HTR-8/SVneo (cell line): ENCODE measurements at places on chromosomes 6 and 20.

DNA sequence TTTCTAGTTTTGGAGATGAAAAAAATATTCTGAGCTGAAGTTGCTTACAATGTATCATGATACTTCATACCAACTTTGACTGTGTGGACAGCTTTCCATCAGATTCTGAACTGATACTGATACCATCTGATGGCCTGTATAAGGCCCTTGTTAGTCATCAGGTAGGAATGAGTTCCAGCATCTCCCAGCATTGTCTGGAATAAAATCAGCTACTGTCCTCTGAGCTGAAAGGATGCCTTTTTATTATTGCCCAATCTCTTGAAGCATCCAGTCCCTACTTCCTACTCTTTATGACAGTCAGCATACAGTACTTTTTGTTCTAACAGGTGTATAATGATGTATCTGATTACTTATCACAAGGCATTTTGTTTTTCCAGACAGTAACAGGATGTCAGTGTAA lies 70.6 kb upstream of the EYA4 start:
- DNase-seq = no peak

DNA sequence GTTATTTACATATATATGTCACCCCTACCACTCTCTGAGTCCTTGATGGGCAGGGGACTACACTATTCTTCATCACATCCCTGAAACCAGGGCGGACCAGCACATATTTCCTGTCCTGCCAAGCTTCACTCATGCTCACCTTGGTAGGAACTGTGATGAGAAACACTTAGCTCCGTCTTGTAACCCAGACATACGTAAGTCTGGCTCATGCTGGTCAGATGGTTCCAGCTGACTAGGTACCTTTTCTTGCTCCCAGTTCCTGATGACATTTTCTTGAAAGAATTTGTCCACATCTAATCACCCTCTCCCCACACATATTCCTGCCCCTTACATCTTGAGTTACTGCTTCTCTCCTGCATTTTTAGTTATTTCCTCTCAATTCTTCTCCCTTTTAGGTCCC lies 122.2 kb upstream of the MYLIP start:
- no peak for DNase-seq

- DNase-seq = no peak
Observed at GRCh38 chr20:36004045-36004444, 35.7 kb downstream of the CNBD2 start.

DNA sequence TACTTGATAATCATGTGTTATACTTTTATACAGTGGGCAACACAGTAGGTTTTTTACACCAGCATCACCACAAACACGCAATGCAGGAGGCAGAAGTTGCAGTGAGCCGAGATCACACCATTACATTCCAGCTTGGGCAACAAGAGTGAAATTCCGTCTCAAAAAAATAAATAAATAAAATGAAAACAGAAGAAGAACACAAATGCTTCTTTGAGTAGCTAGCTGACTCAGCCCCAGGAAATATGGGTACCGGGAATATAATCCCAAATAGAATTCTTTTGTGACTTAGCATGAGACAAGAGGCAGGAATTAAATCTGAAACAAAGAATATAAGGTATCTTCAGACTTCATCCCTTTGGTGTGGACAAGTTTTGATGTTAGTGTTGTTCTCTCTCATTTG lies 164.2 kb upstream of the ATXN1 start:
- no peak for DNase-seq

GRCh38 chr6:106884576-106884975 lies 90.0 kb downstream of the CD24 start:
- DNase-seq = no peak

DNA sequence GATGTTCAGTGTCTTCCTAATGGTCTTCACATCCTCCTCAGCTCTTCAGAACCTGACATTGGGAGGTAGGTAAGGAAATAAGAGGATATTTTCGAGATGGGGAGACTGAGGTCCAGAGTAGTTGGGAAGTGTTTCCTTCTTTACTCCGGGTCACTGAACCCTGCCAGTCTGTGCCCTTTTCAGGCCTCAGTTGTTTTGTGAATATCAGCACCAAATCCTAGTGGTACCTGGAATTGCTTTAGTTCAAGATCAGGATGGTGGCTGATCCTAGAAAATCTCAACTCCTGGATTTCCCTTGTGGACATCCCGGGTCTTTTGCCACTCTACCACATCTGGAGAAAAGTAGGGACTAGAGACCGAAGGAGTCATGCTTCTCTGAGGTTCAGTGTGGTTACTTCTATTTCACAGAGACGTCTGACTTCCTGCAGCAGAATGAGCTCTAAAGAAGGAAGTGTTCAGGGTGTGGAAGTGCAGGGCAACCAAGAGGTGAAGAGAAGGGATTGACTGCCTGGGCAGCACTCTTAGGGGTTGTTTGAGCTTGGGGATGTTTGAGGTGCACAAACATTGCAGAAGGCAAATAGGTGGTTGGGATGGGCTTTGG lies 995 bp downstream of the STK4 start:
- no peak for DNase-seq

DNA sequence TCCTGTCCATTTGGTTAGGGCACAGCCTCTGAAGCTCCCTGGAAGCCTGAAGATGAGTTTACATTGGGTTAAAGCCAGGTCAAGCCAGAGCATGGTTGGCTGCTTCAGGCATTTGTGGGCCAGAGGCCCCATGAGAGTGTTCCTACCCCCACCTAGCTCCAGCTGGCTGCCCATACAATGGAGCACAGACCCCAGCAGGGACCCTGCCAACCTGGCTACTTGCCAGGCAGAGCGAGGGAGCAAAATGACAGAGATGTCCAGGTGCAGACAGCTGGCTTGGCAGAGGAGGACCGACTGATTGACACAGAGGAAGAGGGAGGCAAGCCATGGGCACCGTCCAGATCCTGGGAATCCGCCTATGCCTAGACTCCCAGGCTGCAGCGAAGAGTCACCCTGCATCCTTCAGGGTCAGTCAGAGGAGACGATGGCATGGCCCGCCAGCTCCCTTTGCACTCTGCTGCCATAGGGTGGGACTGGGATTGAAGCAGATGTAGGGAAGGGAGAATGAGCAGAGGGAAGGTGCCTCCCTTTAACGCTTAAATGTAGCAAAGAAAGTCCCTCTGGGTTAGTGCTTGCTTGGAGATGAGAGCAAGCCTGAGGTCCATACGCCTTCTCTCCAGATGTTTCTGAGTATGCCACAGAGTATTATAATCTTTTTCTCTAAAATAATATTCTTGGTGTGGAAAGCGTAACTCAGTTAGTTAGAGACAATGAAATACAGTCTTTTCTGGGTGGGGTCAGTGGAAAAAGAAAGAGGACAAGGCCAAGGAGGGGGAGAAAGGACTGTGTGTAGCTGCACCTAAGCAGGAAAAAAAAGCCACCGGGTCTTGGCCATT lies 77.6 kb upstream of the FYN start:
- DNase-seq = no peak

GRCh38 chr6:109091314-109092024 lies 3.2 kb downstream of the SESN1 start:
- DNase-seq = no peak

- DNase-seq = no peak
Observed at GRCh38 chr6:22298475-22298890, 1.6 kb upstream of the PRL start.

DNA sequence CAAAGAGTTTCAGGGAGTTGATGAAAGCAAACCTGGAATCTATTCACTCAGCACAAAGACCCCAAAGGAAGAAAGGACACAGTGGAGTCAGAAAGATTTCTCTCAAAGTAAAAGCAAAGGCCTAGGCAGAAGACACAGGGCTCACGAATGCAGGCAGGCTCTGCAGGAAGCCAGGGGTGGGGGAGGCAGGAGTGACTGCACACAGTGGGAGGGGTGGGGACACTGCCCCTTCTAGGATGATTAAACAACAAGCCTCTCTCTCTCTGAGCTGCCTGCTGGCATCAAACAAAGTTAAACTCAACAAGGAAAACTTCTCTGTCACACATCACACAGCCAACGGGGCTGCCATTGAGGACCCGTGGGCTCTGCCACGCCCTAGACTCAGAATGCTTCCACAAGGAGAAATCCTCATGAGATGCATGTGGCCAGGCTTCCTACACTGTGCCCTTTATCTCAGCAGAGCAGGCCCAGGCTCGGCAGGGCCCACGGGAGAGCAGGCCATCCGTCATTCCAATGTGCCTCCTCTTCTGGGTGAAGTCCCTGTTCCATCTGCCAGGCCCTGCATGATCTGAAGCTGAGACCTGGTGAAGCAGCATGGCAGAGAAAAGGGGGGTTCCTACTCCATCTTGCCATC lies 70.1 kb downstream of the RAMACL start:
- no peak for DNase-seq

- DNase-seq = peak; percentile 83
Observed at GRCh38 chr20:62921119-62921687, 5.1 kb downstream of the DIDO1 start.

DNA sequence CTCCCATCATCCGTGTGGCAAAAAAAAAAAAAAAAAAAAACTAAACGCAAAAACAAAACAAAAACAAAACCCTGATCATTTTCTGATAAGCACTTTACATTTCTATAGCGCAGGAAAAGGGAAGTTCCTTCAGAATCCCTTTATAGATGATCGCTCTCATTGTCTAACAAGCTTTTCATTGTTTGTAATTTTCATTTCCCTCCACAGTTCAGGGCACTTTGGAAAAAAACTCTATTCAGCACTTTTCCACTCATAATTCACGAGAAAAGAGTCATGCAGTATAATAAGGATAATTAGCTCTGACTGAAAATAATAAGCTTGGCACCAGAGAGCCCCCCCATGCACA lies 89.4 kb upstream of the ATXN1 start:
- no peak for DNase-seq

GRCh38 chr20:44650771-44651433 lies 597 bp downstream of the ADA start:
- DNase-seq = no peak

DNA sequence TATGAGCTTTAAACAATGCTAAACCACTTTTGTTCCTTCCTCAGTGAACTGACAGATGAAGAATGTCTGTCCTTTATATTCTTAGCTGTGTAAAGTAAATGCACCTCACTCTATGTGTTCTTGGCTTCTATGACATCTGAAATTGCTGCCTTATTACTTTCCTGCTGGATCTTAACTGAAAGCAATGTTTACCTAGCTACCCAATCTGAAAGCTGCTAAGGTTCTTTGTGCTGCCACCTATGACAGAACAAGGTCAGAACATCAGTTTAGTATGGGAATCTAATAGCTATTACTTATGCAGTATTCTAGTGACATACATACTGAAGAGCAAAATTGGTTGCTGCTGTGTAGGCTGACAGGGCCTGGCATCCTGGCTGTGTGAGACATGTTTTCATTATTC lies 444.1 kb downstream of the KHDRBS2 start:
- no peak for DNase-seq

DNA sequence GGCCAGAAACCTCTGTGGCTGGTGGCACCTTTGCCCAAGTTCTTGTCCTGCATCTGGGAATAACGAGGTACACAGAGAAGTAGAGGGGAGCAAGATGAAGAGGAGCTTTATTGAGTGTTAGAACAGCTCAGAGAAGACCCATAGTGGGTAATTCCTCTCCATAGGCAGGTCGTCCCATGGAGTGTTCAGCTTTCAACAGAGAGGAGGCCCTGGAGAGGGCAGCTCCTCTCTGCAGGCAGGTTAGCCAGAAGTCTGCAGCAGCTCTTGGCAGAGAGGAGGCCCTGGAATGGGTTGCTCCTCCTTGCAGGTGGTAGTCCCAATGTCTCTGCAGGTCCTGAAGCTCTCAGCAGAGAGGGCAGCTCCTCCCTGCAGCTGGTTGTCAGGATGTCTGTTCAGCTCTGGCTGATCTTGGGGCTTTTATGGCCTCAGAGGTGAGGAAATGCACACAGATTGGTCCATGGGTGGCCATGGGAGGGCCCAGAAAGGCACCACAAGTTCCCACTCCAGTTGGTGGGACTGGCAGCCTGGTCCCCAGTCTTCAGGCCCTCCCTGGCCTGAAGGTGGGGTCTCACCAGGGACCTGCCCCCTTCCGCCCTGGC lies 89.0 kb downstream of the IPCEF1 start:
- DNase-seq = no peak

DNA sequence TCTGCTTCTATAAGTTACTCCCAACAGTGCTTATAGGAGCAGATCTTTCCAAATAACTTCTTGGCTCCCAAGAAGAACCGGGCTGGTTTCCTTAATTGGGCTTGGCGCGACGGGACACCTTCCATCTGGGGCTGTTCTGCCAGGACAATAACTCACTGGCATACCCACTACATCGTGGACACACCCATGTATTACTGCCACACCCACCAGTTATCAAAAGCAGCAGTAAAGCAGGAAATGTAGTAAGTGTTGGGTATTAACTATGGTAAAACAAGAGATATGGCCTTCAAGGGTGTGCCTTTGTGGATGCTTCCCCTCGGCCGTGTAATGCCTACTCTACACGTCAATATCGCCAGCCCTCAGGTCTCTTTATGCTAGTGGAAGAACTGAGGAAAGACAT lies 24.7 kb downstream of the CNKSR3 start:
- DNase-seq = no peak

GRCh38 chr20:37365760-37366638 lies 20.1 kb downstream of the SRC start:
- no peak for DNase-seq

DNA sequence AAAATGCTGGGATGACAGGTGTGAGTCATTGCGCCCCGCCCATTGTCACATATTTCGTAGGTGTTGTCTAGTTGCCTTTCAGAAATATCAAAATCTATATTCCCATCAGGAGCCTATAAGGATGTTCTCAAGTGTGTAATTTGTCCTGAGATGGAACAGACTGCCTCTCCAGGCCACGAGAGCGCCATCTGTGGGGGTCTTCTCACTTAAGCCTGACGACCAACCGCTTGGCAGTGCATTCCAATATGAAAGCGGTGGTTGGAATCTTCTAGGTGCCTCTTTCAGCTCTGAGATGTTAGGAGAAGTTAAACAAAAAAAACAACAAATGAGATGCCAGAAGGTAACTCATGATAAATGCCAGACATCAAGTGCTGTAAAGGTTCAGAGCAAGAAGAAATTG lies 488.5 kb downstream of the QKI start:
- no peak for DNase-seq

- no peak for DNase-seq
Observed at GRCh38 chr6:155654474-155654873, 198.8 kb upstream of the NOX3 start.

DNA sequence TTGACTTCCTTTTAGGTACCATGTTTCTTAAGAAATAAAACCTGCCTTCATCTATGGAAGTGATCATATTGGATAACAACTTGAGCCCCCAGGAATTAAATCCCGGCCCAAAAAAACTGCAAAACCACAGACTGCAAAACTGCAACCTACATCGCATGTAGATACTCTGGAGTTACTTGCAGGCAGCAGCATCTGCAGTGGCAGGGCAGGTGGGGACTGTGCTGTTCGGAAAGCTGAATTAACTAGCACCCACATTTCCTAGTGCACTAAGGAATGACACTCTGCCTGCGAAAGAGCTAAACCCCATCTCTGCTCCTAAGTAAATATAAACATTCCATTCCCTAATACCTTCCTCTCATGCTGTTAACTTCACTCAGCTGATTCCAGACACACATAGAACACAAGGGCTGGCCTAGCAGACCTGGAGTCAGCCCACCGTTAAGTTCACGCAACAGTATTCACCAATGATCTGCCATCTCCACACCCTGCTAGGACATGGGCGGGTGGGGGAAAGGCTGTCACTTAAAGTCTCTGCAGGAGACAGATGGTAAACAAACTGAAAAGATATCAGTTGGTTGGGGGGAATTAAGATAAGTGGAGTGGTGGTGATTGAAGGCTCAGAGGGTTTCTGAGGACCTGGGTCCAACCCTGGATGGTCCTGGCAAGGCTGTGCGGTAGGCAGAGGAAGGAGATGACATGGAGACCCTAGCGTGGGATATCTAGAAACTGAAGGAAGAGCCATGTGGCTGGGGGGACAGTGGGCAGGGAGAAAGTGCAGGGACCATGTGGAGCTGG lies 128.4 kb downstream of the SYCP2 start:
- no peak for DNase-seq

- no peak for DNase-seq
Observed at GRCh38 chr6:39322306-39322850, at the start of gene KCNK16. Gene KCNK16 (minus strand): TSS chr6:39322702. CDS start chr6:39322540, 162 bp downstream.
